AG08395 (cell line): ENCODE measurements at places on chromosomes 3 and 15.

- peak; percentile 12 for DNase-seq
Observed at GRCh38 chr3:156291272-156292123, 171.1 kb downstream of the KCNAB1 start.

GRCh38 chr3:87313641-87314040 lies 37.3 kb upstream of the POU1F1 start:
- DNase-seq: no peak

DNA sequence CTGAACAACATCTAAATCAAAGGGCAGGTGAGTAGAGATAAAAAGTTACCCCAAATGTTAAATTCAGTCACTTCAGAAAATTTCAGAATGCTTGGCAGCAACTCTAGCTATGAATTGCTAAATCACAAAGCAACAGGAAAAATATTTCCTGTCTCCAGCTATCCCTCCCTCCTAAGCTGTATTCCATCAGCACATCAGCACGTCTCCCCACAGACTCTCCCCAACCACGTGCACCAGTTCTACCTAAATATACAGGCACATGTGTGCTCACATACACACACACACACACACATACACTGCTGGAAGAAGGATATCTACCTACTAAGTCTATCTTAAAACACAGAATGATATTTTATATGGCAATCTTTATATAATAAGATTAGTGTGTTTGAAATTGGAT lies 177.1 kb upstream of the ARHGEF26 start:
- DNase-seq: no peak

- DNase-seq: no peak
Observed at GRCh38 chr15:90456236-90456635, 68.2 kb downstream of the IQGAP1 start.

- DNase-seq: peak; percentile 54
Observed at GRCh38 chr3:127822041-127822681, at the start of gene MGLL. Gene MGLL, minus strand, starts transcription at chr3:127822515. Its CDS starts 197 bp downstream, at chr3:127822318.

DNA sequence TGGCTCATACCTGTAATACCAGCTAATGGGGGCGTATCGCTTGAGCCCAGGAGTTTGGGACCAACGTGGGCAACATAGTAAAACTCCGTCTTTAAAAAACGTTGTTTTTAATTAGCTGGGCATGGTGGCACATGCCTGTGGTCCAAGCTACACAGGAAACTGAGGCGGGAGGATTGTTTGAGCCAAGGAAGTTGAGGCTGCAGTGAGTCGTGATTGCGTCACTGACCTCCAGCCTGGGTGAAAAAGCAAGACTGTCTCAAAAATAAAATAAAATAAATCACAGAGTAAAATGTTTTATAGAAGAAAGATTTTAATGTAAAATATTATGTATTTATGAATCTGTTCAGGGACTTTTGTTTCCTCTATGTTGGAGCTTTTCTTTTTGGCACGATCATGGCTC lies 15.3 kb upstream of the STRIT1 start:
- no peak for DNase-seq

GRCh38 chr3:47003461-47004368 lies 24.2 kb downstream of the NBEAL2 start:
- no peak for DNase-seq

GRCh38 chr15:65032801-65033537 lies 3.5 kb upstream of the MTFMT start:
- DNase-seq: peak; percentile 62

DNA sequence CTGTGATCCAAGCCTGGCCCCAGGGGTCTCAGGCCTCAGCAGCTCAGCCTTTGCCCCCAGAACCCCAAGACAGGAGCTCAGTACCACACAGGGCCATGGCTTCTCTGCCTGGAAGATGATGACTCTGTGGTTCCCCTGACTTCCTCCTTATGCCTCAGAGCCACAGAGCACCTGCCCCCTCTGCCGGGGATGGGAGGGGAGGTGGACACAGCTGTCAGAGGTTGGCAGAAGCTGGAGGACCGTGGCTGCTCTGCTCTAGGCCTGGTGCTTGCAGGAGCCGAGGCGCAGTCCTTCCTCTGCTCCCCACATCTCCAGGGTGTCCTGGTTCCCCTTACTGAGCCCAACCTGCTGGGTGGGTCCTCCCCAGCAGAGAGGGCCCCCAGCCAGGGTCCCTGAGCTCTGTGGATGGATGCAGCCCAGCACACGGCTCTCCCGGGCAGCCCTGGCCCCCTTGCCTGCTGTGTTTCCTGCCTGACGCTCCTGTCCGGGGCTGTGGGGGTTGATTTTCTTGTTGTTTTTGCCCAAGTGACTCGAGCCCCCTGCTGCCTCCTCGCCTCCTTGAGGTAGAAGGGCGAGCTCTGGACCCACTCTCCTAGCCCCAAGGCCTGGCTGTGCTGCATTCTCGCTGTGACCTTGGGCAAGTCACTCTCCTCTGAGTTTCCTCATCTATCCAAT lies 36.6 kb downstream of the PSTPIP1 start:
- no peak for DNase-seq

DNA sequence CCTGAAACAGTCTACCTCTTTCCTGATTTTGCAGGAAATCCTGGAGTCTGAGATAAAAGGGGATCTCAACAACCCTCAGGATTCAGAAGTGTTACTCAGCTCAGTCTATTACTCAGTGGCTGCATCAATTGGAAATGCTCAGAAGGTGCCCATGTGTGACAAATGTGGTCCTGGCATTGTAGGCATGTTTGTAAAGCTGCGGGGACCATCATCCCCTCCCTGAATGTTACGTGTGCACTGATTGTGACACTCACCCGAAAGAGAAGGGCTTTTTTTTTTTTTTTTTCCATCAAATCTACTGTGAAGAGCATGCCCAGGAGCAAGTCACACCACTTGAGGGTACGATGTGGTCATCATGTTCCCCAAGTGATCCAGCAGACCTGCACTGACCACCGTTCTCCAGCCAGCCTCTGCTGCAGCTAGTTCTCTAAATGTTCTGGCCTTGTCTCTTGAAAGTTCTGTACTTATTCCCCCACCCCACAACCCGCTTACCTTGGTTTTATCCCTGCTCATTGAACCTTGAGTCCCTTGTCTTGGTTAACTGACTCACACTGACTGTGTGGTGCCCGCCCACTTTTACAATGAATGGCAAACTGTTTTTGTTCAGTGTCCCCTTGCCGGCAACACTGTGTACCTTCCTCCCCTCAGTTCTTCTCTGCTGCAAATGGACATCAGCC lies 19.8 kb downstream of the ST3GAL6 start:
- DNase-seq: no peak

GRCh38 chr3:188760408-188760807 lies 411.4 kb upstream of the TPRG1 start:
- no peak for DNase-seq

- DNase-seq: no peak
Observed at GRCh38 chr3:177378168-177378567, 180.9 kb upstream of the TBL1XR1 start.

- DNase-seq: no peak
Observed at GRCh38 chr15:51189669-51190385, 95.1 kb upstream of the TNFAIP8L3 start.
